ENCODE measurements at places on chromosomes 5 and 9.

DNA sequence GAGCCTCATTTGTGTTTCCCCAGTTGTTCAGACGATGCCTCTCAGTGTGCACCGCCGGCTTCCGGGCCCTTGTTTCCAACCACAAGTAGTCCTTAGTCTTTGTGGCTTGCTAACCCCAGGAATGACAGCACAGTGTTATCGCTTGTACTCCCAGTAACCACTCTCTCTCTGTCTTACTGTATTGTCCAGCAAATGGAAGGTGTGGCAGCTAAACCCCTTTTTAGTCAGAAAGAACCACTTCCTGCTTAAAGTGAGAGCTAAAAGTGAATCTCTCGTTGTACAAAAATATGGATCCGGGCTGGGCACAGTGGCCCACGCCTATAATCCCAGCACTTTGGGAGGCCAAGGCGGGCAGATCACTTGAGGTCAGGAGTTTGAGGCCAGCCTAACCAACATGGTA lies 61.3 kb downstream of the ENC1 start:
- DNase-seq = no peak

DNA sequence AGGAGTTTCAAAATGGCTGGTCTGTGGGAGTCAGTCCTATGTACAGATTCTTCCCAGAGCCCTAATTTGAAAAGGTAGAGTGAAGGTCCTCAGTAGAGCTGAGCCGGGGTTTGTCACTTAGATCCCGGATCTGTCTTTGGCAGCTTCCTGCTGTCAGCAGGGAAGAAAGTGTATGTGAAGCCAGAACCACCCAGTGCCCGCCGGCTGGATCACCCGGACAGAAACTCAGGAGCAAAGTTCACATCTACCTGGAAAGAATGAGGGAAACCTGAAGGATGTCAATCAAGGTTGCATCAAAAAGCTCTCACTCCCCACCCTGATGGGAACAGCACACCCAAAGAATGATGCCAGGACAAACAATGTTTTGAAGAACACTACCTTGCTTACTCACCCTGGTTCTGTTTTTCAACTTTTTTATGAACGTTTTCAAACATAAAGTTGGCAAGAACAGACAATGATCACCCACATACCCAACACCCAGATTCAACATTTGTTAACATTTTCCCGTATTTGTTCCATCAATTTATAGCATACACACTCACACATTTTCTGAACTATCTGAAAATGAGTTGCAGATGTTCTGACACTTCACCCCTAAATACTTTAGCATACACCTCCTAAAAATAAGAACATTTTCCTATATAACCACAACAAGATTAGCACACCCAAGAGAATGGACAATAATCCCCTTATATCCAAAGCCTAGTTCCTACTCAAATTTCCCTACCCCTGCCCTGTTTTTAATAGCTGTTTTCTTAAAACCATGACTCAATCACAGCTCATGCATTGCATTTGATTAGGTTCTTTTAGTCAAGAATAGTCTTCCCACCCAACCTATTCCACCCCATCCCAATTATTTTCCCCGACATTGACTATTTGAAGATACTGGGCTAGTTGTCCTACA lies 133.9 kb downstream of the LHFPL2 start:
- no peak for DNase-seq

DNA sequence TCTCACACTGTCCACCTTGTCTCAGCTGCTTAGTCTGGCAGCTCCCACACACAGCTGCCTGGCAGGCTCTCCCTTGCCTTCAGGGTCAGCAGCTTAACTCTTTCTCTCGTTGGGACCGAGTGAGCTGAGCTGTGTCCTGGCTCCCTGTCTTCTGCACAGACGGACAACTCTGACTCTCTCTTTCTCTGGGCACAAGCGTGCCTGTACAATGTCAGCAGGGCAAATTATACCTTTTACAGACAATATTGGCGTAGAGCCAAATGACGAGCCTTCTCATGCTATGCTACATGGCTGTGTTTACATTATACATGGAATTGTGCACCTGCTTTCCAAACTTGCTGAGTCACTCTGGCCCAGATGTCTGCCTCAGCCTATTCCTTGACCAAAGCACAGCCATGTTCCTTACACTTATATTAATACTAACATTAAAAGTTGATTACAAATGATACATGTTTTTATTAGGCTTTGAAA lies 188.6 kb downstream of the CYLC2 start:
- DNase-seq = no peak

GRCh38 chr5:155019601-155020226 lies 6.2 kb downstream of the KIF4B start:
- no peak for DNase-seq

- DNase-seq = no peak
Measured at GRCh38 chr5:166088389-166089039, 2202.9 kb upstream of the WWC1 start.

GRCh38 chr5:111755345-111755941 lies 1.6 kb downstream of the NREP start:
- no peak for DNase-seq

- peak; percentile 65 for DNase-seq
Measured at GRCh38 chr5:38265546-38266179, 7.3 kb downstream of the EGFLAM start.

- DNase-seq = no peak
Measured at GRCh38 chr5:137375741-137376526, 123.2 kb downstream of the SPOCK1 start.

DNA sequence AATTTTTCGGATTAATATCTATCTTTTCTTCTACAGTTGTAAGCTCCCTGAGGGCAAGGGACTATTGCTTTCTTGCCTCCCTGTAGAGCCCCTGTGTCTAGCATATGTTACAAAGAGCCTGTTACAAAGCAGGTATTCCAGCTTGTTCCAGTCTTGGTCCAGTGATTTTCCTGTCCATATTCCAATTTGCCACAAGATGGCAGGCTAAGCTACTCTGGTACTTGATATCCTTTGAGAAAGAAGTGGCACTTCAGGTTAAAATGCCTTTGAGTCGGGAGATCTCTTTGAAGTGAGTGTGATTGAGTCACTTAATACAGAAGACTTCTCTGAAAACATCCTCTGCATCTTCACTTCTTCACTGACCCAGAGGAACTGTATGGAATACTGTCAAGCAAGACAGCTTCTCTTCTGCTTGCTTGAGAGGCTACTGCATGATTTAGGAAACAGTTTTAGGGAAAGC lies 24.5 kb downstream of the CAVIN4 start:
- peak; percentile 59 for DNase-seq

DNA sequence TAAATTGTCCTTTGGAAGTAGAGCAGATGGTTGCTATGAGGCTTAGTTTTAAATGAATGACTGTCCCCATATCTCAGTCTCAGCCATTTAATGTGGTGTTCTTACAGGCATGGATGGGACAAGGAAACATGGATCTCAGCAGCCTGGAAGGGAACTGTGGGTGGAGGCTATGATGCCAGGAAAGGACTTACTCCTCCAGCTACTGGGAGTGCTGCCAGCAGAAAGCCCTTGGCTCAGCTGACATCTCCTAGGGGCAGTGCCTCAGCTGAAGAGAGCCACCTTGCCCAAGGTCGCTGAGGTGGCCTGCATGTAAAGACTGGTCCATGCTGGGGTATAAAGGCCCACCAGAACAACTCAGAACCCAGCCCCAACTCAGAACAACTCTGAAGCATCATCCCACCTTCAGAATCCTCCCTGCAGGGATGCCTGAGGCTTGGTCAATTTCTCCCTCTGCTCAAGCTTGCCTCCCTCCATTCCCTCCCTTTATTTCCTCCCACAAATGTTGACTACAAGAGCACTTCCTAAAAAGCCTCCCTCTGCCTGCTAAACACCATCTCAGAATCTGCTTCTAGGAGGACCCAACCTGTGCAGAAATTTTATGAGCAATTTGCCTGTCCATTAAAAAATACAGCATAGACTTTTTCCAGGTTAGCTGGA lies 1.8 kb upstream of the PDE8B start:
- no peak for DNase-seq

- DNase-seq = no peak
Measured at GRCh38 chr5:61344187-61344944, 12.3 kb downstream of the ZSWIM6 start.

- DNase-seq = no peak
Measured at GRCh38 chr5:113804943-113805342, 291.4 kb downstream of the YTHDC2 start.

DNA sequence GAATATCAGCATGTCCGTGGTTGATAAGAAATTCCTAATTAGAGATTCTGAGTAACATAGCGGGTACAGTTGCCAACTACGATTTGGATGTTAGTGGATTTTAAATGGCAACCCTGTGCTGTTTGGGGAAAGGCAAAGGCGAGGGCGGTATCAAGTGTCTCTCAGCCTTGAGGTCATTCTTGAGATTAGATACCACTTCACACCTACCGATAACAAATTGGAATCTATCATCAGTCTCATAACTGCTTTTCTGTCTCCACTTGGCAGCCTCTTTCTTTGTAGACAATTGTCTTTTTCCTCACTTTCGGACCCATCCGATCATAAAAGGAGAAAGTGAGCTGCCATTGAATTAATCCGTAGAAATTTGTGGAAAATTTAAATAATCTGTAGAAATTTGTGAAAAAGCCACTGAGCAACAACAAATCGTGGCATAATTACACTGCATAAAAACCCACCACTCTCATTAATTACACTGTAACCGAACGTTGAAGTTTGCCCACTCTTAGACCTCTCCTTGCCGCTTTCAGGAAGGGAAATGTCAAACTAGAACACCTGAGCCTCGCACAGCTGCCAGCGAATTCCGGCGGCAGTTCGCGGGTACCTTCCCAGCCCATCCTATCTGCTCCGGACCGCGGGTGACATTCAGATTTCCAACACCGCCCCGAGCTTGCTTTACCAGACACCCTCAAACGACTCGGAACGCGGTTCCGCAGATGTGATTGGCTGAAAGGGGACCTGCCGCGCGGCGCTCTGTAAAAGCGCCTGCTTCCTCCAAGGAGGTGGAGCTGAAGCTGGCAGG lies 849 bp upstream of the RGMB start:
- DNase-seq = no peak

DNA sequence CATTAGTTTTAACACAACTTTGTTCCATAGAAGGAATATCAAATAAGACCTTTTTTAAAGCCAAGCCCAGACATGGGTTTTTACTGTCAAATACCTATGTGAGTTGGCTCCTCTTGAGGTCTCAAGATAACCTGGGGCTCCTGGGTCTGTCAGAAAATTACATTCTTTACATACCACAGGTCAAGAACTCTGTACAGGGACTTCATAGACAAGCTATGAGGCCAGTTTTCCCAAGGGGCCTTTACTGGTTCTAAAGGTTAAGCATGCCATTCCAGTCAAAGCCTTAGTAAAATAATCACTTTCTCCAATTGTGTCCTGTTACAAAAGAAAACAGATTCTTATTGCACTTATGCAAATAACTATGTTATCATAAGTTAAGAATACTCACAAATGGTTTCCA lies 15.5 kb upstream of the SMC2 start:
- no peak for DNase-seq

DNA sequence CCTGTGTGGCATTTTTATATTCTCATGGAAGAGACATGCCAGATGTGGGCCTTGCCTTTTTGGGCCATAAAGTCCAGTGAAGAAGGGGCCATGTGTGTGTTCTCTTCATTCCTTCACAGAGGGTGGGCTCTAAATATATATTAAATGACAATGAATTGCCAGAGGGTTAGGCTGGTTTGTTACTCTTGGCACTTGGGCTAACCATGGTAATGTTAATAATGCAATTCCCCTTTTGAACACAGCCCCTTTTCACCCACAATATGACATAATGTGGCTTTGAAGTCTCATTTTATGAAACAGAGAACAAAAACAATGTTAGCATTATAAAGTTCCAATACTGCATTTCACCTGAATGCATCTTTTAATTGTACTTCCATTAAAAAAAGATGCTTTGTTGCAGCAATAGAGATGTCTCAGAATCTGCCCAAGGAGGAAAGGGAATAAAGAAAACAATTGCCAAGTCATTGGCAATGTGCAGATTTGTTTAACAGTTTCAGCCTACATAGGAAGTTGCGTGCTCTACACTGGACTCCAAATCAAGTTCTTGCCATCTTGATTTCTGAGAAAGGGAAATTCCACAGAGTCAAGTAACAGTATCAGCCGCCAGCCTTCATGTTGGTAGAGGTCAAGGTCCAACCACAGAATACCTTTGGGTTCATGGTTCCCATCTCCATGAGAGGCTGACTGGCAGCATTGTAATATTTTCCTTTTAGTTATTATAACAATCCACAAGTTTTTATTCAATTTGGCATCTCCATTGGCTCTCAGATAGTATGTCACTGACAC lies 141.9 kb downstream of the SLC12A2 start:
- no peak for DNase-seq

DNA sequence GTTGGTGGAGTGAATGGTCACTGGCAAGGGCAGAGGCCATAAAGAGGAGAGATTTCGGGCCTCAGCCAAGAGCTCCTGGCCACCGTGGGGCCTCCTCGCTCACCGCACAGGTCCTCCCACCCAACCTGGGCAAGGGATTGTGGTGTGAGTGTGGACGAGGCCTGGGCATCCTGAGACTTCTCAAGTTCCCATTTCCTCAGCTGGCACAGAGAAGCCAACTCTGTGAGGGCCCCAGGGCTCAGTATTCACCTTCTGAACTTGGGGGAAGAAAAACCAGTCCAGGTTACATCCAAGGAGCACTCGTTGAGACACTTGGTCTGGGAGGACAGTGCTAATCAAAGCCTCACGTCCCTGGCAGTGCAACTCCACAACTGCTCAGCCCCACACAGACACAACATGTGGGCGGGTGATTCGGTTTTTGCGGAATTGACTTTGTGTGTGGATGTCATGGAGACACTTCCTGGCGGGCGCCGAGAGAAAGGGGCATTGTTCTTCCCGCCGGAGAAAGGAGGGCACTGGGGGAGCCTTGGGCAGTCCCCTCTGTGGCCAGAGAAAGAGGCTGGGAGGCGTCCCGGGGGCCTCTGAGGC lies 28.5 kb upstream of the NKD2 start:
- DNase-seq = peak; percentile 76

- no peak for DNase-seq
Measured at GRCh38 chr9:100884518-100884917, 144.0 kb upstream of the PLPPR1 start.

DNA sequence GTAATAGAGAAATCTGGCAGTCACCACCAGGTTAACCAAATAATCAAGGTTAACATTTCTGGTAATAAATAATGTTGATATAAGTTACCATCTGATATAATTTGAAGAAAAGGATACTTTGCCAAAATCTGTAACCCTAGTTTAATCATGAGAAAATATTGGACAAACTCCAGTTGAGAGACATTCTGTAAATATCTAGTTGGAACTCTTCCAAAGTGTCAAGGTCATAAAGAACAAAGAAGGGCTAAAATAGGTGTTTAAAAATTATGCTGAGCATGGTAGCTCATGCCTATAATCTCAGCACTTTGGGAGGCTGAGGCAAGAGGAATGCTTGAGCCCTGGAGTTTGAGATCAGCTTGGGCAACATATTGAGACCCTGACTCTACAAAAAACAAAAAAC lies 253.3 kb downstream of the MRPS30 start:
- DNase-seq = no peak
